ENCODE measurements at places on chromosomes 3 and 15.

- no peak for DNase-seq
These were observed 5.5 kb downstream of the FGF7 start for GRCh38 chr15:49428409-49429095.

DNA sequence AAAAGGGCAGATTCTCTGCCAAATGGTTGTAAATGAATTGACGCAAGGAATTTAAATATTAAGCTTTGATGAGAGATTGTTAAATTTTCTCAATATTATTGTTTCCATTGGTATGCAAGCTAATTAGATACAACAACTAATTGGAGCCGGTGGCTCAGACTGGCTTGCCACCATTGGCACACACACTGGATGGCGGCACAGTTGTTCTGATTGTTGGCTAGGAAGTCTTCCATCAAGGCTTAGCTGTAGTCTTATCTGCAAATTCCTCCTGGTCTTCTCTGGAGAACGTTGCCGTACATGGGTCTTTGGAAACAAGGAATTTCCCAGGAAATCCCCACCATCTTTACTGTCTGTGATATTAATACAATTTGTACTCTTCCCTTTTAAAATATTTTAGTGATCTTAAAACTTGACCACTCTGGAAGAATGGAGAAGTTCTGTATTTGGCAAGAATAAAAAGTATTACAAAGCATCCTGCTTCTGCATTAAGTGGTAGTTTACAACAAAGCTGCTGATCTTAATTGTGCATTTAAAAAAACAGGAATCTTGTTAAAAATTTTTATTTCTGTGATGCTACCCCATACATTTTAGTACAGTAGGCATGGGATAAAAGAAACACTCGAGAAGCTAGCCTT, 126.5 kb downstream of the UBE2E2 start:
- DNase-seq: no peak

DNA sequence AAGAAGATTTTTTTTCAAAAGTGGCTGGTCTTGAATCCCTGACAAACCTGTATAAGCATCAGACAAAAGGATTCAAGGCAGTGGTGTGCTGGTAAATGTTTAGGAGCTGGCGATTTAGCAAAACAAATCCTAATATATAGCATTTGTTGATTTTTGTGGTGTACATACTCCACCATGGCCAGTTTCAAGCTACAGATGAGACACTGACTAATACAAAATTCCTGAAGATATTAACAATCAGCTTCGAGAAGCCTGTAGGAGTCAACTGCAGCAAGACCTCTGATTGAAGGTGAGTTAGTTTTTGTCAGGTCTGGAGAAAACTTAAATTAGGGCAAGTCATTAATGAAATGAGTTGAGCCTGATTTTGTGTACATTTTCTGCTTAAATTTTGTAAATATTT, 6.7 kb downstream of the STRIT1 start:
- DNase-seq: no peak

GRCh38 chr15:69170597-69170996, 10.2 kb downstream of the GLCE start:
- DNase-seq: no peak

DNA sequence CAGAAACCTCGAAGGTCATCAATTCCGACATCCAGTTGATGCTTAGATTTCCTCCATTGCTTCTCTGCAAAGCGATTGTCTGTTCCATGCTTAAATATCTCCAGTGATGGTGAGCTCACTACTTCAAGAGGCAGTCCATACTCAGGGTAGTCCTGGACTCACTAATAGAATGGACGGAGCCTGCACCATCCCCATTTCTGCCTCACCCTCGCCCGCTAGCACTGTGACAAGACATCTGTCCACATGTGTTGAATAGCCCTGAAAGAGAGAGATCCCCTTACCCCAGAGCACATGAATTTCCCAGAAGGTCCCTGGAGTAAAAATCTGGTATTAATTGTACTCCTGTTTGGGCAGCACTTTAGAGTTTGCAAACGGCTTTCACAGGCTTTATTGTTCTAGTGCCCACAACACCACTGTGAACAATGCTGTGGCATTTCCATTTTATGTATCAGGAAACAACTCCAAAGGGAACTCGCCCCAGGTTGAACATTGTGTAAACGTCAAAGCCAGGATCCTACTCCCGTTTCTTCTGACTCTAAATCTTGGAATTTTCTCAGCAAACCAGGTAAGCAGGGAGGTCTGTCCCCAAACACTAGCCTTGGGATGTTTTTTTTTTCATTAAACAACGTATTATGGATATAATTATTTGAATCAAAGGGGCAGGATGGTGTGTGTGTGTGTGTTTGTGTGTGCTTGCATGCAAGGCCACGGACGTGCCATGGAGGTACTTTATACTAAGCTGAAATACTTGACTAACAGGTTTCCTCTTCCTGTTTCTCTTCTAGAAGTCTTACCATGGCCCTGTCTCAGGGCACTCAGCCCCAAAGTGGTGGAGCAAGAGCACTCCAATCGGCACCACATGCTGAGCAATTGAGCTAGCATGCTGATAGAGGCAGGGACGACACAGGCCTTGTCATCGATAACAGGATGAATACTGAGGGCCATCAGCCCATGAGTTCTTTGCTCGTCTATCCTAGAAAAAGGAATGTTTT, 198.3 kb downstream of the OPA1 start:
- no peak for DNase-seq

DNA sequence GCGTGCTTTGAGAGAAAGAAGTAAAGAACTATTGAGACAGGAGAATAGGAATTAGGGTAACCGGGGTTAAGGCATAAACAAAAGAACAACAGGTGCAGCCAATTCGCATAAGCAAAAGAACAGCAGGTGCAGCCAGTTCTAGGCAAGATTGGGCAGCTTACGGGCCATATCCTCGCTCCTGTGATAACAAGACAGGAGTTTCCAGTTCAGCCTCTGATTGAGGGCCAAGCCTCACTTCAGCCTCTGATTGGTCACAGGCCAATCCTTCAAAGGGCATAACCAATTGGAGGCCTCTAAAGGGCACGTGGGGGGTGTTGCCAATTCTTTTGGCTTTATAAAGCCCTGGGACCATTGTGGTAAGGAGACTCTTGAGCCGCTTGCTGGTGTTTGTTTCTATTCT, 143.5 kb downstream of the GADL1 start:
- DNase-seq: no peak

DNA sequence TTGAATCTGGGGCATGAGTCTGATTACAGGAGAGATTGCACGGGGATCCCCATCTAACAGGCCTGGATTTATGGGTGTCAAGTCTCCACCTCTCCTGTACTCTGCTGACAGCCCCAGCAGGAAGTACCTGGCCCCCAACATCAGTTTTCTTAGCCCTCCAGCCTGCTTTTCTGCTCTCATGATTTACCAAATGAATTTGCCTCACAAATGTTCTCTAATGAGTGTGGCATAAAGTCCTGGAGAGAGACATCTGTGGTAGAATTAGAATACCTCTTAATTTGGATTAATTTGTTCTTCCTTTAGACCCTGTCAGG, 60.1 kb downstream of the FNDC3B start:
- DNase-seq: no peak

- DNase-seq: no peak
These were observed 28.4 kb upstream of the PARL start for GRCh38 chr3:183912895-183913579.

DNA sequence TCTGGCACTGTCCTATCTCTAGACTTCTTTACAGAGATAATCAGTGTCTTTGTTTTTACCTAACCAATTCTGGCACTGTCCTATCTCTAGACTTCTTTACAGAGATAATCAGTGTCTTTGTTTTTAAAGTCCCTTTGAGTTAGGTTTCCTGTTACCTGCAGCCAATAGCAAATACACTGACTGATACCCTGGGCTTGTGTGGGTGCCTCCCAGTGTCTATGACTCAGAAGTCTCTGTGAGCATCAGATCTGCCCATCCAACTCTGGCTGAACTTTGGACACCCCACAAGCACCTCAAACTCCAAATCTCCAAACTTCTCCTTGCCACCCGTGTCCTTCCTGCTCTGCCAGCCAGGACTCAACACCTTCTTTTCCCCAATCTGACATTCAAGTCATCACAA, 30.4 kb downstream of the SLC41A3 start:
- no peak for DNase-seq

- no peak for DNase-seq
These were observed 3.9 kb upstream of the TLE3 start for GRCh38 chr15:70101459-70102113.

DNA sequence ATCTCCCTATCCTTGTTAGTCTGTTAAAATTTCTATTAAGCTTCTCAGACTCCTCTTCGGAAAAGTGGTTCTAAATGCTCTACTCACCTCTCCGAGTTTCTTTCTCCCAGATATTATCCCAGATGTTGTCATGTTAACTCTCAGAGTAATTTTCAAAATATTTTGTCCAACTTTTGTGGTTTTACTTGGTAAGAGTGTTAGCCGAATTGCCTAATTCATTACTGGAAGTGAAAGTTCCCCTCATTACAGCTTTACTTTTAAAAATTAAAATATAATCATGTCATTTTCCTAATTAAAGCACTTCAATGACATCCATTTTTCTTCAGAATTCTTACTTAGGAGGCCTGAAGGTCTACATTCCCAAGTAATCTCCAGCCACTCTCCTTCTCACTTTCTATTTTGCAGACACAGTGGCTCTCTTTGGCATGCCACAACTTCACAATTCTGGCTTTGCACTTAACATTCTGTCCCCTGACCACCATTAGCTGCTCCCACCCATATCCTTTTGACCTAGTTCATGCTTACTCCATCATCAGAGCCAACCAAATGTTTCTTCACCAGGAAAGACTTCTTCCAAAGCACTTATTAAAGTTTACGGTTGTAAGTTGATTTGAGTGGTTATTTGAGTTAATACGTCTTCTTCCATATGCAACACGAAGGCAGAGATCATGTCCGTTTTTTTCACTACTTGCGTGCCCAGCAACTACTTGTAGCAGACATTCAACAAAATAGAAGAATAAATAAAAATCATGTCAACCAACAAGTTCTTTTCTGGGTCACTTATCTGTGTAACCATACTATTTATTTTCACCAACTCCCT, 10.2 kb upstream of the TIPARP start:
- no peak for DNase-seq

GRCh38 chr3:103991461-103992115, 1375.1 kb upstream of the ALCAM start:
- DNase-seq: no peak

GRCh38 chr15:40097968-40098476, 10.7 kb downstream of the BMF start:
- no peak for DNase-seq

- DNase-seq: no peak
These were observed 18.3 kb downstream of the TMED3 start for GRCh38 chr15:79329171-79329611.

DNA sequence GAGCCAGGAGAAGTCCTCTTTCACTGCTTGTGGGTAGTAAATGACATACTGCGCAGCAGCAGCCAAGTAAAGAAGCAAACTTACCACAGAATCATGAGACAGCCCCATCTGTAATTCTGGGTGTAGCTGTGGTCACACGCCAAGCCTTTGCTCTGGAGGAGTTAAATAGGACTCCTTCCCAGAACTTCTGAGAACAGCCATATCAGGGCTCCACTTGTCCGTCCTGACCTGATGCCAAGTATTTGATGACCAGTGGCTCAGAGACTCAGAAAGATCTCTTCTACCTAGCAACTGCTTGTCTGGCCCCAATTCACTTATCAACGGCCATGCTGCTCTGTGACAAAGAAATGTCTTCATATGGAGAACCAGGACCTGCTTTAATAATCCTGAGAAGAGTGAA, 20.6 kb upstream of the GOLIM4 start:
- DNase-seq: no peak

DNA sequence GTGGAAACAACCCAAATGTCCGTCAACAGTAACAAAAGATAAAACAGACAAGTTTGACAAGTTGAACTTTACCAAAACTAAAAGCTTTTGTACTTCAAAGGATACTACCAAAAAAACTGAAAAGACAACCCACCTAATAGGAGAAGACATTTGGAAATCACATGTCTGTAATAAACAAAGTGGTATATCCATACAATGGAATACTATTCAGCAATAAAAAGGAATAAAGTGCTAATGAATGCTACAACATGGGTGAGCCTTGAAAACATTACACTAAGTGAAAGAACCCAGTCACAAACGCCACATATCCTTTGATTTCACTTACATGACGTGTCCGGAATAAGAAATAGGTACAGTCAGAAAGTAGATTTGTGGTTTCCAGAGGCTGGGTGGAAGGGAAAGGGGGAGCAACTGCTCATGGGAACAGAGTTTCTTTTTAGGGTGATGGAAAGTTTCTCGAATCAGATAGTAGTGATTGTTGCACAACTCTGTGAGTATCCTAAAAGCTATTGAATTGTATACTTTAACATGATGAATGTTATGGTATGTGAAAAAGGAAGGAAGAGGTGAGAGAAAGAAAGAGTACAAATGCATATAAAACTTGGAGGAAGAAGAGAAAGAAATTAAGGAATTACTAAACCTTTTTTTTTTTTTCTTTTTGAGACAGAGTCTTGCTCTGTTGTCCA, 72.7 kb upstream of the ABHD2 start:
- DNase-seq: no peak

All from cerebellar nuclear complex (tissue), 1 donor.